ENCODE measurements at places on chromosomes 11 and 22.

- no peak for DNase-seq
Measured at GRCh38 chr11:87213444-87213843, 175.7 kb downstream of the TMEM135 start.

DNA sequence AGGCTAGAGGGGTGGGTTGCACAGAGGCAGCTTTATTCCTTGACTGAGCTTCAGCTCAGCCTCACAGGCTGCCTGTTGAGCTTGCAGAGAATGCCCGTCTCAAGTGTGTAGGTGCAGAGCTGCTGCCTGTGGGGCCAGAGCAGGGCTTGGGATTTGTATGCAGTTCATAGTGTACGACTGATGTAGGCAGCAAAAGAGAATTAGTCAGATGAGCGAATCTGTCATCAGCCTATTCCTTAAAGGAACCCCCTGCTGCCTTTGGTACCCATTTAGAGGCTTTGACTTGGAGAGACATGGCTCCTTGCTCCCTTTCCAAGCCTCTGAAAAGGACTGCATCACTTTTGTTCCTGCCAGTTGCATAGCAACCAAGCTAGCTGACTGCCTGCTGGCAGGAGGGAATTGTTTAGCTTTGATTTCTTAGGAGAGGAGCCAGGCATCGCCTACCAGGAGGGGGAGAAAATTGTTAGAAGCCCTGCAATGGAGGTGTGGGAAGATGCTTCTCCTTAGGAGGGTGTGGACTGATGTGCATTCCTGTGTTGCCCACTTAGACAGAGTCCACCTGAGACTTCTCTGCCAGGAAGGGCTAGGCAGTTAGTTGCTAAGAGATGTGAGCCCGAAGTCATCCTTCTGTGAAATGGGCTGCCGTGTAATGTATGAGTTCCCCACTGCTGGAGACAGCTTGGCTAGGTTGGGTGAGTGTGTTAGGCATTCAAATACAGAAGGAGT, 10.9 kb downstream of the ACO2 start:
- no peak for DNase-seq

- no peak for DNase-seq
Measured at GRCh38 chr11:123611698-123612097, 42.7 kb downstream of the SCN3B start.

DNA sequence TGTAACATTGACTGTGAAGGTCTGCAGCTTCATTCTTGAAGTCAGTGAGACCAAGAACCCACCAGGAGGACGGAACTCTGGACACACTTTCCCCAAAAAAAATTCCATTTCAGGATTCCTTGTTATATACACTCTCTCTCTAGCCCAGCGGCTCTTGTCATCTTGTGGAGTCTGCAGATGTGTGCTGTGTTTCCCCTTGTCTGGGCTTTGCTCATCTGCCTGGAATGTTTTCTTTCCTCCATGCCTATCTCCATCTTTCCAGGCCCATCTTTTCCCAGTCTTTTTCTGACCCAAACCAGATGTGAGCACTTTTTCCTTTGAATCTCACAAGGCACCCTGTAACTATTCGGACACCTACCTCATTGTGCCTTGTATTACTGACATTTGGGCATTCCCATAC, 5.1 kb upstream of the DRG1 start:
- DNase-seq = no peak

GRCh38 chr11:47355283-47356128, 3.0 kb upstream of the MYBPC3 start:
- peak; percentile 86 for DNase-seq

- DNase-seq = no peak
Measured at GRCh38 chr22:28798810-28799605, 1.4 kb downstream of the XBP1 start.

DNA sequence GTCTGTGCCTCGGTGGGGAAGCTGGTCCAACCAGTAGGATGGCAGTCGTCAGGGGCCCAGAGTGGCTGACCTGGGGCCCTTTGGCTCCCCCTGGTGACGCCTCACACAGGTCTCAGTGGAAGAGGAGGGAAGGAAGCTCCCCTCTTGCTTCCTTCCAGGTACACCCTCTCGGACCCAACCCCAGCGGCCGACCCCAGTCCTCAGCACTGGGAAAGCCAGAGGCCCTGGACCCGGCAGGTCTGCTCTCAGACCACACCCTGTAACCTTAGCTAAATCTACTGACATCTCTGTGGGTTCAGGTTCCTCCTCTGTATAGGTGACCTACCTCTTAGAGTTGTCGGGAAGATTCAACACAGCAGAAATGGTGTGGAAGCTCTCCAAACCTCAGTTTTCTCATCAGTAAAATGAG, 3.4 kb upstream of the SCUBE1 start:
- DNase-seq = peak; percentile 0

DNA sequence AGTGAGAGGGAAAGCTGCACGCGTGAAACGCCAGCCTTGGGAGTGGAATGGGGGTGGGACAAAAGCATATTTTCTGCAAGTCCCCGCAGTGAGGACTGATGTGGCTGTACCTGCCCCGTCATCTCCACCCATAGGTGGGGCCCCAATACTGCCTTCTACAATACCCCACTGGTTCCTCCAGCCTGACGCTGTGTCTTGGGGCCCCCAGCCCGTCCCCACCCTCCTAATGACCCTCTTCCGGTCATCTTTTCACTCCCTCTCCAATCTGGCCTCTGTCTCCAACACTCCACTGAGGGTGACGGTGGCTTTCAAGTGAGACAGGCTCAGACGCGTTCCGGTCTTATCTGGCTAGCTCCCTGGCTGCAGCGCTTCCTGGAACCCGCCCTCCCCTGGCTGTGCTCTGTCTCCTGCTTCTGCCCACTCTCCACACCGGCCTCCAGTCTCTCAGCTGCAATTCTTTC, 104.2 kb downstream of the MICAL3 start:
- no peak for DNase-seq

DNA sequence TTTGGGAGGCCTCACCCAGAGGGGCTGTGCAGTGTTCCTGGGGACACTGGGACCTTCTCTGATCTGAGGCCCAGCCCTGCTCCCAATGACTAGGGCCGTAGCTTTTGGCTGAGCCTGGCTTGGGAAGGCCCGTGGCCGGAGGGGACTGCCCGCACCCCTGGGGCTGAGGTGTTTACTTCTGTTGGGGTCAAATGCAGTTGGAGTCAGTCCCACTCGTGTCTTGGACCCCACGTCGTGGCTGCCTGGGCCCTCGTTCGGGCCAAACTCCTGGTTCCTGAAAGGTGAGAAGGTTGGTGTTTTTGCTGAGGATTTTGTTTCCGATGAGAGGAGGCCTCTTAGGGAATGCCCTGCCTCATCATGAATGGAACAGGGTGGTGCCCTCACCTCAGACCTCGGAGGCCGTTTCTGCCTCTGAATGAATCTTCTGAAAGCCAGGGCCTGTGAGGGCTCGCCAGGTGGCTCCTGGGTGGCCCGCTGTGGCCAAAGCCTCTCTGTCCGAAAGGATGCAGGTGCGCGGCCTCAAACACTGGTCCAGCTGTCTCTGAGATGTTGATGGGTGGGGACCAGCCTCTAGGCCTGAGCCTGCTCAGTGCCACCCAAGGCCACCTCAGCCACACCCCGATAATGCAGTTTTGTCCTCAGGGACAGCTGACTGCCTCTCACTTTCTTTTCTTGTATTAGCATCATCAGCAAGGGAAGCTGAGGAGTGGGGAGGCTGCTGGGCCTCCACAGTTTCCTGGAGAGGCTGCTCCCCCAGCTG, 40.3 kb upstream of the A4GALT start:
- no peak for DNase-seq

GRCh38 chr11:59551659-59552521, 40.6 kb downstream of the OR4D9 start:
- no peak for DNase-seq

DNA sequence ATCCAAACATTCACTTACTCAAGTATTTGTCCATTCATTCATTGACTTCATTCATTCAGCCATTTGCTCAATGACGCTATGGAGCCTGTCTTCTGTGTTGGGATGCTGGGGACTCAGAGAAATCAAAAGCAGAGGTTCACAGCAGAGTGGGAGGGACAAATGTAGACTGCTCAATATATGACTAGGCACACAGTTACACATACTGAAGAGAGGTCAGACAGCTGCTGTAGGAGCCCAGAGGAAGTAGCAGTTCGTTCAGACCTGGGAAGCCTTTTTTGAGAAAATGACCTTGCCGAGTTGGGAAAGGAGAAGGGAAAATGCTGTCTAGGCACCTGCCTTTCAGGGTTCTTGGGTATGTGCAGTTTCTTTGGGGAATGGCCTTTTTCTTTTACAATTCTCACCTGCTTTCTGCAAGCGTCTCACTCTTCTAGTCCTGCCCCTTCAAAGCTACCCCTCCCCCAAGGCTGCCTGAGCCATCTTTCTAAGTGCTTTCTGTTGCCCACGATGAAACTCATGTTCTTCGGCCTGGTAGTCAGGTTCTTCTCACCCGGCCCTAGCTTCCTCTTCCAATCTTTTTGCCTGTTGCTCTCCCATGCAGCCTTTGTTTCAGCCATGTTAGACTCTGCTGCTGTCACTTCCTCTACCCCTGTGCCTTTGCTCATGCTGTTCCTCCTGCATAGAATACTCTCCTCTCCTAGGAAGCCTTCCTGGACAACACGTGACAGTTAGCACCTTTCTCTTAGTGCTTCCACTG, 4.2 kb upstream of the UVRAG start:
- DNase-seq = no peak

GRCh38 chr22:48937032-48937639, 890.5 kb downstream of the BRD1 start:
- DNase-seq = no peak

DNA sequence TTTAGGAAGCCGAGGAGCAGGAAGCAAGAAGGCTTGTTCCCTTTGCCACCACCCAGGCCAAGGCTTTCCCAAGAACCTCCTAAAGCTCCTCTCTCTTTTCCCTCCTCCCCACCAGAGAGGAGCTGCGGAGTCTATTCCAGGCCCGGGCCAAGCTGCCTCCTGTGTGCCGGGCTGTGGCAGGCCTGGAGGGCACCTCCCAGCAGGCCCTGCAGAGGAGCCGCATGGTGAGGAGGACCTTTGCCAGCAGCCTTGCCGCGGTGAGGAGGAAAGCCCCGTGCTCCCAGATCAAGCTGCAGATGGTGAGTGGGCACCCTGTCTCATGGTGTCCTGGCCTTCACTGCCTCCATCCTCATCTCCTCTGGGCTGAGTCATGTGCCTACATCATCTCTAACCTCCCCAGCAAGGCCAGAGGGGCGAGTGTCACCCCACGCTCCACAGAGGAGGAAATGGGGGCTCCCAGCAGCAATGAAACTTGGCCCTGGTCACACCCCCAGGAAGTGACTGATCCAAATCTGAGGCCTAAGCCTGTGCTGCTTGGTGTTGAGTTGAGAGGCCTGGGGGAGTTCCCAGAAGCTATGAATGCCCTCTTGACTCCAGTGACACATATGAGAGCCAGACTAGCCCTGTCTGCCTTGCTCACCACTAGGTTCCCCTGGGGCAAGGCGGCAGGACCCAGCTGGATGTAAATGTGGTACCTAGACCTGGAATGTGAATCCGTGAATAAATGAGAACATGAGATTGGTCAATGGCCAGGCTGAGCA, 104.2 kb downstream of the MYO18B start:
- no peak for DNase-seq

DNA sequence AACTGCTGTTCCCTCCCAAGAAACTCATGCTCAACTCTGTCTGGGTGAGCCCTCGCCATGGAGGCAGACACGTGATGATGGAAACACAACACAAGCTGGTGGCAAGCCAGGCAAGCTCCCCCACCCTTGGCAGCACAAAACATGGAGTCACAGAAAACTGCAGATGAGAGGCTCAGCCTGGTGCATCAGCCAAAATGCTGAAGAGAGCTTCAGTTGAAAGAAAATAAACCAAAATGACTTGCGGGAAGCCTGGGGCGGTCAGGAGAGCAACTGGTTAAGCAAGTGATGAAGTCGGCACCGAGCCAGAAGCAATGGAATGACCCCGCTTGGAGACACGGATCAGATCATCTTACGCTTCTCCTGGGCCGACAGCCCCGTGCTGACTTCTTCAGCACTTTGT, 68.3 kb downstream of the C11orf58 start:
- no peak for DNase-seq

DNA sequence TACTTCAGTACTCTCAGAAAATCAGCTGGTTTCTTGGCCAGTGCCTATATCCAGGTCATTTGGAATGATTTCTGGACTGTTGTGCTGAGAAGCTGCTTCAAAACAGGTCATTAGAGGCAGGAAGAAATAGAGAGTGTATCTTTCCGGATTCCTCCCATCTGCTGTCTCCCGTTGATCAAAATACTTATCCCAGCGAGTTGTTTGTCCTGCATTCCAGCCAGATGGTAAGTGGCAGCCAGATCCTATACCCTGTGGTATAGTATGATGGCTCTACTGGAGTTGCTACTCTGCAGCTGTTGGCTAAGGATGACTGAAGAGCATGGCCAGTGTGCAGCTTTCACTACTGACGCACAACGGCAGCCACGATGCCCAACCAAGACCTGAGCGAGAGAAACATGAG, 560.9 kb upstream of the ANO5 start:
- DNase-seq = no peak

DNA sequence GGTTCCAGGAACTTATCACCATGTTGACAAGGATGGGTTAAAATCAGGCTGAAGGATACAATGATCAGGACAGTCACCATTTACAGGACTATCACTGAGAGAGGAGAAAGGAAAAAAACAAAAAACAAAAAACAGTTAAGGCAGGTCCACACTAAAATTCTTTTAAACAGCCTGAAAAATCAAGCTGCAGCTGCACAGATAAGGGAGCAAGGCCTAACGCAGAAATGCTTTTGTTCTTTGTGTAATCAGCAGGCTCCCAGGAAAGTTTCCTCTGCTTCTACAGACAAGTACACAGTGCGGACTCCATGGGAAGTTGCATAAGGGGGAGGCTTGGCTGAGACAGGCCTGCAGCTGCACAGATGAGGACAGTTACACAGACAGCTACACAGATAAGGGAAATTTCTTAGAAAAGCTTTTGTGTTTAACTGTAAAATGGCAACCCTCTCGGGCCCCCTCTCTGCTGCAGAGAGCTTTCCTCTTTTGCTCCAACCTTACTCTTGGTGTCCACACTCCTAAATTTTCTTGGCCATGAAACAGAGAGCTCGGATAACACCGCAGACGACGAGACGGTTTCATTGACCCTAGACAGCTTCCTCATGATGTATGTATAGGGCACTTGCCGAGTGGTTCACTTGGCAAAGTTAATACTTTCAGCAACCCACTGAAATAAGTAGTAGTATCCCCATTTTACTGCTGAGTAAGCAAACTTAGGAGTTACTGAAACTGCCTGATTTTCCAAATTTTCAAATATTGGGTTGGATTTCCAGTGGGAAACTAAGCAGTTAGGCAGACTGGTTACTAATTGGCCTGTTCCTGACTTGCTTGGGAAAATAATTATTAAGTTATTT, 45.5 kb downstream of the PIWIL3 start:
- no peak for DNase-seq

DNA sequence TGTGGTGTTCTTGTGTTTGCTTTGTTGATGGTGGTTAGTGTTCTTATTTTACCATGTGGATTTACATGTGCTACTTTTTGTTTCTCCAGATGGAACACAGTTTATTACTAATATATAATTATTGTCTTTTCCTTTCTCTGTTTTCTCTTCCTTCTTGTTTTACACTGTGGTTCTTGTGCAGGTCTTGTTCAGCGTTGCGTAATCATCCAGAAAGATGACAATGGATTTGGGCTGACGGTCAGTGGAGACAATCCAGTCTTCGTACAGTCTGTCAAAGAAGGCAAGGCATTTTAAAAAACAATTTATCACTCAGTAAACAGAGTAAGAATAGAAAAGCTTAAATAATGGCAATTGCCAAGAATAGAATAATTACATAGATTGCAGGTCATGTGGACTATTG, 84.4 kb downstream of the ARHGEF12 start:
- no peak for DNase-seq

- no peak for DNase-seq
Measured at GRCh38 chr11:12528487-12528886, 145.7 kb upstream of the TEAD1 start.

Data from NCI-H1092 (cell line).